ENCODE measurements at places on chromosomes 13 and 19. TPM values are rescaled to one million over a fixed set of nuclear protein-coding genes. Genes with fewer than 3 reads are reported as not detected.

- DNase-seq, result no peak
Observed at GRCh38 chr13:110646442-110647364, 31.4 kb downstream of the NAXD start.

- DNase-seq, result no peak
Observed at GRCh38 chr13:51996641-51997040, 14.6 kb downstream of the ATP7B start.

LRRC25 gene
- 5.0 TPM for total RNA-seq

DZIP1 gene
- total RNA-seq, result 4.7 TPM

JAK3 gene
- 1.9 TPM for total RNA-seq

GRCh38 chr13:20995245-20995838, 66.0 kb downstream of the LATS2 start:
- DNase-seq, result no peak

- DNase-seq, result no peak
Observed at GRCh38 chr13:93881411-93881810, 598.1 kb downstream of the DCT start.

LILRB5 gene
- 8.5 TPM for total RNA-seq

- no peak for DNase-seq
Observed at GRCh38 chr19:34269489-34269888, 15.1 kb downstream of the GARRE1 start.

DNA sequence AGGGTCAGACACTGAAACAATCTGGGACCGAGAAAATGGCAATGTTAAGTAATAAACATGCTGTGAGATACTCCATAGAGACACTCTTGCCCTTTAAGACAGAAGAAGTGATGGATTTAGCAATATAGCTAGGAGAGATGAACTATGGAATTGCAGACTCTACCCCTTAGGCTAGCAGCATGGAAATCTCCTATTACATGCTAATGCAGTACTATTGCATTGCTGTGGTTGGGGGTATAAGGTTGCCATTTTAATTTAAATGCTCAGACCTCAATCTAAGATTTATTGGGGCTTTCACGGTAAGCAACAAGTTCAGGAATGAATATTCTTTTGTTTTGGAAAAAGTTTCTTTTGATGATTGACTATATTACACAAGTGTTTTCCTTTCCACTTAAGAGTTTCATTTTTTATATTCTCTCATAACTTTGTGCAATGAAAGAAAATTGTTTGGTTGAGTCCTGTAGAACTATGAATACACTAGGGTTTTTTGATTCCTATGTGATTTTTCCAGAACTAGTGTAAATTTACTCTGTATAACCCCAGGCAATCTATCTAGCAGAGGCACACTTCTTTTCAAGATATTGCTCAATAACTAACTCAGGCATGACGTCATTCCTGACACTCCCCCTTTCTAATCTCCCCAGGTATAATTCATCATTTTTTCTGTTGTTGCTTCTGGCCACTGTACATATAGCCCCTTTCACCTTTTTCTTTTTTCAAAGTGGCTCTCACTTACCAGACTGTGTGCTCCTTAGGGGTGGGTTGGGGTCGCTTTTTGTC, 394.7 kb upstream of the KLF12 start:
- DNase-seq, result no peak

DNA sequence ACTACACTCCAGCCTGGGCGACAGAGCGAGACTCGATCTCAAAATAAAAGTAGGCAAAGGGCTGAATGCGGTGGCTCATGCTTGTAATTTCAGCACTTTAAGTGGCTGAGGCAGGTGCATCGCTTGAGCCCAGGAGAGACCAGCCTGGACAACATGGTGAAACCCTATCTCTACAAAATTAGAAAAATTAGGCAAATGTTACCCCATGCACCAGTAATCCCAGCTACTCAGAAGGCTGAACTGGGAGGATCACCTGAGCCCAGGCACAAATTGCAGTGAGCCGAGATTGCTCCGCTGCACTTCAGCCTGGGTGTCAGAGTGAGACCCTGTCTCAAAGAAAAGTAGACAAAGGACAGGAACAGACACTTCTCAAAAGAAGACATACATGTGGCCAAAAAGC, 9.9 kb upstream of the LGALS13 start:
- no peak for DNase-seq

FUT3 gene
- total RNA-seq, result not detected

GRCh38 chr19:56015756-56016155, 29.2 kb downstream of the NLRP5 start:
- no peak for DNase-seq

DNA sequence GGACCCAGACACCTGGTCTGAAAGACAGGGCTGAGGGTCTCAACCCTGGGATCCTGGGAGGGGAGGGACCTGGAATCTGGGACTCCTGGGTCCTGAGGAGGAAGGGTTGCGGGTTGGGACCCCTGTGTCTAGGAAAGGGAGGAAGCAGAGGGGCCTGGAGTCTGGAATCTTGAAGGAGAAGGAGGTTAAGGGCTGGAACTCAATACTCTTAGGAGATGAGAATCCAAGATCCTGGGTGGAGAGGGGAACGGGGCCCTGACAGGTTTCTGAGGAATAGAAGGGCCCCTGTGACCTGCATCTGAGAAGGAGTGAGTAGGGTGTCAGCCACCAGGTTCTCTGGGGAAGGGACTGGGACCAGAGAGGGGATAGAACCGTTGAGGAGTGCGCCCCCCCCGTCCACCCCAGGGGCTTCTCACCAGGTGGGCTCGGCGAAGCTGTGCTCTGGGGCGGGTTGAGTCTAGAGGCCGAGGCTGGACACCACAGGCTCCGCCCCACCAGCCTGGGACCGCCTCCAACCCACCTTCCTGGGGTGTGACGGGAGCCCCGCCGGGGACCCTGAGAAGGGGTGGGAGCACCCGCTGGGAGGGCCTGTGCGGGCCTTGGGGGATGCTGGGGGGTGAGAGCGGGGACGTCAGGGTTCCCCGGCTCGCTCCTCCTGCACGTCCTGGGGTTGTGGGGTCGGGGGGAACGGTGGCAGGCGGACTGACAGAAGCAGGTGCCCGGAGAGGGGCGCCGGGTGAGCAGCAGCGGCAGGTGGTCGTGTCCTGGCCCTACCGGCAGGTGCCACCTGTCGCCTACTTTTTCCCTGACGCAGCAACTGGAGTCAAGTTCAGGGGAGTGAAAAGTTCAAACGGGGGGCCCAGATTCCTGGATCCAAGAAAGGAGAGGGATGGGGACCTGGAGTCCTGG, at the start of gene MAMSTR:
Gene MAMSTR (minus strand): TSS at position 463 of the 909 bp plus-strand sequence. CDS start 694 bp downstream, outside the sequence.
- DNase-seq, result no peak

MBD3L1 gene
- total RNA-seq, result not detected

GRCh38 chr13:38412266-38412665, 62.6 kb downstream of the UFM1 start:
- DNase-seq, result no peak

GRIN2D gene
- total RNA-seq, result 0.38 TPM
